Activated CD4-positive, alpha-beta T cell treated with anti-CD3 and anti-CD28 coated beads, Interleukin-2, amount 10 ng/mL, durations not matched to agents 7 days and 5 days (primary cell): ENCODE measurements at places on chromosomes 13 and 19. TPM values are rescaled to one million over a fixed set of nuclear protein-coding genes. Genes with fewer than 3 reads are reported as not detected.
A peak's percentile ranks its signal among the peaks of the same experiment; 100 is the strongest.

Gene CRB3
- total RNA-seq: 0.33 TPM

Gene UBE2L5
- total RNA-seq: not detected

Gene RFPL4A
- not detected for total RNA-seq

Gene ZNF575
- total RNA-seq: 6.3 TPM

Gene ZSCAN1
- not detected for total RNA-seq

Gene ZNF468
- 15.9 TPM for total RNA-seq

Gene IGFL1
- total RNA-seq: not detected

Gene FPR1
- total RNA-seq: not detected

Gene HTR2A
- total RNA-seq: not detected

DNA sequence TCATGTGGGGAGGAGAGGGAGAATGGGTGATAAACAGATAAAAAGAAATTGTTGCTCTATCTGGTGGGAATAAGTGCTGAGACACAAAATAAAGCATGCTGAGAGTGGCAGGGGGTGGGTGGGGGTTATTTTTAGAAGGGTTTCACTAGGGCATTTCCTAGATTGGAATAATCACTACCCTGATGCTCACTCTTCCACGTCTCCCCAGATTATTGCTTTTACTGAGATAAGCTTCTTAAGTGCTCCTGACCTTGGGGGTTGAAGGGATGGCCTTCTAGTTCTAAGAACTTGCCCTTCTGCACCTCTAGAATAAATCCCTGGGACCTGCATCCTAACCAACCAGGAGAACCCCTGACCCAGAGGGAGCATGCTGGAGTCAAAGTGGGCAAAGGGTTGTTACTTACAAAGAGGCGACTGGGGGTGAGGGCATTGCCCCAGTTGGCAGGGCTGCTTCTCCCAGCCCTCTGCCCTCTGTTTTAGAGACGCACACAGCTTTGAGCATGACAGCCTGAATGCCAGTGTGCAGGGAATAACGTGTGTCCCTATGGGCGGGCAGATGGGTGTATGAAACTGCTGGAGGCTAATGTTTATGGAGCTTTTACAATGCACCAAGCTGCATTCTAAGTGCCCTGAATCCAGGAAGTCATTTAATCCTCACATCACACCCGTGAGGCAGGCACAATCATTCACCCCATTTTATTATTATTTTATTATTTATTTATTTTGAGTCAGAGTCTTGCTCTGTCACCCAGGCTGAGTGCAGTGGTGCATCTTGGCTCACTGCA lies 743 bp downstream of the RDH8 start:
- no peak for DNase-seq

DNA sequence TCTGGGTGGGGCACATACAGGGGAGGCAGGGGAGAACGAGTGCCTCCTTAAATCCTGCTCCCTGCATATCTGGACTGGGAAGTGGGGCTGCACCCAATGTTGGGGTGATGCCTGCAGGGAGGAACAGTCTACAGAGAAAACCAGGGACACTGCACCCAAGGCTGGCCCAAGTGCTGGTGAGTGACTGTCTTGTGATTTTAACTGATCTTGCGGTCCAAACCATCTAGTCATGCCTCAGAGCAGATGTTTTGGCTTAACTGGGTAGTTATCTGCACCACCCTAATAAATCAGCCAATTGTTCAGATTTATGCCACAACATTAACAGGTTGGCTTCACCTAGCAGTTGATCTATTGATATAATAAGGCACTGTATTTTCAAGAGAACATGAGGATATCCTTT lies 219.2 kb upstream of the IRS2 start:
- no peak for DNase-seq

DNA sequence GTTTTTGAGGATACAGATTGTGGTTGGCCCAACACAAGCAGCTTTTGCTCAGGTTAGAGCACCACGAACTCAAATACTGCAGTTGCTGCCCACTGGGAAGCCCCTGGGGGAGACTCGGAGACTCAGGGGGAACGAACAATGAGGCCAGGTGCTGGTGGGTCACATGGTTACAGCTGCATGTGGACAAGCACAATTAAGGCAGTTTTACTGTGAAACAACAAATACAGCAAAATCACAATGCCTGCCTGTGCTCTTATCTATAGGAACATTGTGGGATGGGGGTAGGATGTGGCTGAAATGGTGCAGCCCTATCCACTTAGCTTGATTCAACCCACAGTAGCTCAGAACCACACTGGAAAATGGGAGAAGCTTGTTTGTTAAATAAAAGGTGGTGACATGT lies 119.7 kb upstream of the SPATA13 start:
- no peak for DNase-seq

- DNase-seq: peak; percentile 42
These were observed 15.9 kb upstream of the DNAJC3 start for GRCh38 chr13:95660981-95661581.

DNA sequence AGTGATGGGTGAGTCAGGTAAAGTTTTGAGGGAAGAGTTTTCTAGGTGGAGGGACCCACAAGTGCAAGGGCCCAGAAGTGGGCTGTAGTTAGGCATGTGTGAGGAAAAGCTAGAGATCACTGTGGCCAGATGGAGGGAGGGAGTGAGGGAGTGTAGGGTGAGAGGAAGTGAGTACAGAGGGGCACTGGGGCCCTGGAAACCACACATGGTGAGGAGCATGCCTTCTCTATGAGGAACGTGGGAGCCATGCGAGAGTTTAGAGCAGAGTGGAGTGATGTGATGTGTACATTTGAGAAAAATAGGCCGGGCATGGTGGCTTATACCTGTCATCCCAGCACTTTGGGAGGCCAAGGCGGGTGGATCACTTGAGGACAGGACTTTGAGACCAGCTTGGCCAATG lies 14.7 kb upstream of the SHKBP1 start:
- DNase-seq: no peak

DNA sequence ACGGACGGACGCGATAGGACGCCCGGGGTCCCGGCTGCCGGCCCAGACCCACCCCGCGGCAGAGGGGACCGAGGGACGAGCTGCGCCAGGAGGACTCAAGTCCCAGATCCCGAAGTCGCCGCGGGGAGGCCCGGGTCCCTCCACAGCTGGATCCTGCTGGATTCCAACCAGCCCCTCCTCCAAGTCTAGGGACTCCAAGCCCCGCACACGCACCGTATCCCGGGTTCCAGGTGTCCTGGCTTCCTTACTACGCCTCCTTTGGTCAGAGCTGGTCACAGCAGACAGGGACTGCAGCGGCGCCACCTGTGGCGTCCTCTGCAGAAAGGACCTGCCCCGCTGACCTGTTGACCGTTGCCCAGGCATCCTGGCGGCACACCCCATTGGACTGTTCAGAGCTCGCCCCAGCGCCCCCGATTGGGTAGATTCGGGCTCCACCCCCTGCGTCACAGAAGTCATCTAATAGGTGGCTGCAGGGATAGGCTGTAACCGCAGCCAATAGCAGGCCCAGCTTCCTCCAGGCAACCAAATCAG lies 29.0 kb upstream of the ZNF709 start:
- DNase-seq: no peak

- peak; percentile 71 for DNase-seq
These were observed 22.6 kb downstream of the ZSWIM4 start for GRCh38 chr19:13817615-13818371.

- DNase-seq: no peak
These were observed 7.1 kb upstream of the KLK5 start for GRCh38 chr19:50959731-50960500.

- no peak for DNase-seq
These were observed 27.7 kb upstream of the DOCK9 start for GRCh38 chr13:99005609-99006008.

DNA sequence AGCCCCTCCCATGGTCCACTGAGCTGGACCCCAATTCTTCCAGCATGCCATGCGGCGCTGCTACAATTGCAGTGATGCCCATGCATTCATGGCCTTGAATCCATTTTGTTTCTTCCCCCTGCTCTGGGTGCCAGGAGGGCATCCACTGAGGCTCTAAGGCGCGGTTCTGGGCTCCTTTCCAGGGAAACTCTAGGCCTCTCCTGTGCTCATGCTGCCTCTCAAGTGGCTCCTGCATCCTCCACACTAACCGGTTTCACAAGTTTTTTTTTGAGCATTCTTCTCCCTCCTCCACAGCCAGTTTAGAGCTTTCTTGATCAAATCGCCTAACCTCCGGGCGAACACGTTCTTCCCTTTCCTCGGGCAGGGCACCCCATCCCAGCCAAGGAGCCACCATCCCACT lies 69.1 kb upstream of the FLT1 start:
- no peak for DNase-seq

- DNase-seq: no peak
These were observed 202.3 kb downstream of the URI1 start for GRCh38 chr19:30144242-30144758.

DNA sequence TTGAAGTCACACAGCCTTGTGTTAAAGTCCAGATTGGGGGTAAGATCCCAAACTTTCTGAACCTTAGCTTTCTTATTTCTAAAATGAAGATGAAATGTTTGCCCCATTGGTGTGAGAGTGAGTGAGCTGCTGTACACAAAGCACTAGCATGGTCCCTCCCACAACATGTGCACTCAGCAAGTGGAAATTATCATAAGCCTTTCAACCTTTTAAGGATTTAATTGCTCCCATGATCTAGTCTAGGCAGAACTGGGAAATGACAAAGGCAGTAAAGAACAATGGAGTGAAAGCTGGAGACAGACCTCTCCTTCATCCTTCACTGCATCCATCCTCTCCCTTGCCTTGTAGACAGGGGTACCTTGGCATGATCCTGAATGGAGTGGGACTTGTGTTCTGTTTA lies 76.0 kb upstream of the GPR12 start:
- no peak for DNase-seq

DNA sequence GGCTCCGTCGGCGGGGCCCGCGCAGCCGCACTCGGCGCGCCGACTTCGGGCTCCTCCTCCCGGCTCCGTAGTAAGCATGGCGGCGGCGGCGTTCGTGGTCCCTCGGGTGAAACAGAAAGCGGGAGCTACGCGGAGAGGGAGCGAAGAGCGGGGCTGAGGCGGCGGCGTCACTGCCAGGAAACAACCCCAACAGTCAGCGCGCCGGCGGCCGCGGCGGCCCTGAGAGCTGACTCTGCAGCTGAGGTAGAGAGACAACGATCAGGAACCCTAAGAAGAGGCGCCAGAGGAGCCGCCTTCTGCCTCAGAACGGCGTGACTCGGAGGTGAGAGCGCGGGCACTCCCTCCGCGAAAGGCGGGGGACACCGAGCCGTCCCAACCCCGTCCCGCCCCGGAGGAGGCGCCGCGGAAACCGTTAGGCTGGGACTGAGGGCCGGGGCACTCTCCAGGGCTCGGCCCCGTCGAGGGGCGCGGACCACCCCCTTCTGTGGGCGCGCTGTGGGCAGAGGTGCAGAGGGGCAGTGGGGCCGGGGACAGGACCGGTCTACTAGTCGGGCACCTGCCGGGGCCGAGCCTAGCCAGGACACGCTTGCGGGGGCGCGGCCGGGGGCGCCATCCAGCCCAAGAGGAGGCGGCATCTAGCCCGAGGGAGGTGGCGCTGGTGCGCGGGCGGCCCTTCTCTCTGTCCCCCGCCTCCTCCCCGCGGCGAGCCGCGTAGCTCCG lies at the start of gene FNDC3A:
TSS of gene FNDC3A (plus strand) at position 57 of the 720 bp plus-strand sequence. CDS start 30,279 bp downstream, outside the sequence.
- DNase-seq: peak; percentile 90

DNA sequence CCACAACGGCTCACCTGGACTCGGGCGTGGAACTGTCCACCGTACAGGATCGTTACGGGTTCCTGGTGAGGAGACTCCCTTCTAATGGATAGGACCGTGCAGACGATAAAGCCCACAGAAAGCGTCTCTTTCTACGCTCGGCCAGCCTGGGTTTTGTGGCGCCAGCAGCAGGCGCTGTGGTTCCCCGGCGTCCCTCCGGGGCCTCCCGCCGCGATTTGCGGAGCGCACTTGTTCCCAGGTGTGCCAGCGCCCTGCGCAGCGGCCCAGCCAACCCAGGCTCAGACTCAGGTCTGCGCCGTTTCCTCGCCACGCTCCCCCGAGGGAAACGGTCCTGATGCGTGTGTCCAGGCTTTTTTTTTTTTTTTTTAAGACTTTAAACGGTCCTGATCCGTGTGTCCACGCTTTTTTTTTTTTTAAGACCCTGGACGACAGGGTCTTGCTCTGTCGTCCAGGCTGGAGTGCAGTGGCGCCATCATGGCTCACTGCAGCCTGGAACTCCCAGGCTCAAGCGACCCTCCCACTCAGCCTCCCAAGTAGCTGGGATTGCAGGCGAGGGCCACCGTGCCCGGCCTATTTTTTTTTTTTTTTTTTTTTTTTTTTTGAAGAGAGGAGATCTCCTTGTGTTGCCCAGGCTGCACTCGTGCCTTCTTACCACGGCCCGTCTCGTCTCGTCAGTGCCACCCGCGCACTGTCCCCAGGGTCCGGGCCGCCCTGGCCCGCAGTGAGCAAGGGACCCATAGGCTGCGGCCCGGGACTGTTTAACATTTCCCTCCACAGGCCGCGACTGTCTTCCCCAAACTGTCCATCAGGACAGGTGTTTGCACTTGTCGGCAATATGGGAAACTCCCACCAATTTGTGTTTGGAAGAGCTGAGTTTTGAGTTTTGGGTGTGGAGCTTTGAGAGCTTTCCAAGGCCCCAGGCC lies 23.8 kb downstream of the GJA3 start:
- DNase-seq: peak; percentile 48

GRCh38 chr19:12314553-12314952 lies 18.9 kb downstream of the ZNF563 start:
- DNase-seq: no peak
